GM10248 (cell line): ENCODE measurements at places on chromosomes 5 and 9.

DNA sequence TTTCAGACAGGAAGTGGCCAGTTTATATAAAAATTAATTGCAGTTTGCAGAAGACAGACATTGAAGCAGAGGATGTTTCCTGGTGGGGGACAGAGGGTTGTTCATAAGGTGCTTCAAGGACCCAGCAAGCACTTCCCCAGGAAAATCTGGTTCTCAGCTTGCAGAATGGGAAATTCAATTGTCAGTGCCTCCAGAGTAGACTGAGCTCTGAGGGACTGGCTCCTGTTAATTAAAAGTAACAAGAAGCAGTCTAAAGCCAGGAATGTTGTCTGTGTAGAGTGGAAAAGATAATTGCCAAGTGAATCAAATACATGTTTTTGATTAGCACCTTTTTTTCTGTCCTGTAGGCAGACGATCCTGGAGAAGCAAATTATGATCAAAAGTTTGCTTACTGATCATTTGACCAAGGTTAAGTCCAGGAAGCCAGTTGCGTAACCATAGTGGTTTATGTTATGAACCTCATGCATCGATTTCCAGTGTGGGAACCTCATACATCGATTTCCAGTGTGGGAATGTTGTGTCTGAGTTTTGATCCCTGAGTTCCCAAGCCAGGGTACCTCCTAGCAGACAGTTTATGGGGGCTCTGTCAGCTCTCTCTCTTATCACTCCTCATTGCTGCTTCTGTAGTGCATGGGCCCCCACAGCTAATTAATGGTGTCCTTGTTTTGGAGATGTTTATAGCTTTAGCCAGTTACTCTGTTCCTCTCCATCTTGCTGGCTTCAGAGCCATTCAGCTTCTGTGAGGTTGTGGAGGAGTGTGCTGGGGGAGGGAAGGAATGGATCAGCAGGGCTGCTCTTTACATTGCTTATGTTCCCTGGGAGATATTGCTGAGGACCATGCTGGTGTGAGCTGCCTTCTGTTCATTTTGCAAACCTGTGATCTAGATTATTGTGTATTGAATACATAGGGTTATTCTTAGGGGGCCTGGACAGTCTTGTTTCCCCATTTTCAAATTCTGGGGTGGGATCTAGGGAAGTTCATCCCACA, 17.1 kb downstream of the MSANTD3 start:
- DNase-seq = no peak

DNA sequence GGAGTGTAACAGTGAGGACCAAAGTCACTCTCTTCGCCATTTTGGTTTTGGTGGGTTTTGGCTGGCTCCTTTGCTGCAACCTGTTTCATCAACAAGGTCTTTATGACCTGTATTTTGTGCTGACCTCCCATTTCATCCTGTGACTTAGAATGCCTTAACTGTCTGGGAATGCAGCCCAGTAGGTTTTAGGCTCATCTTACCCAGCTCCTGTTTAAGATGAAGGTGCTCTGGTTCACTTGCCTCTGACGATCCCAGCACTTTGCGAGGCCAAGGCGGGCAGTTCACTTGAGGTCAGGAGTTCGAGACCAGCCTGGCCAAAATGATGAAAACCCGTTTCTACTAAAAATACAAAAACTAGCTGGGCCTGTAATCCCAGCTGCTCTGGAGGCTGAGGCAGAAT, 1.8 kb upstream of the CKS2 start:
- DNase-seq = no peak

DNA sequence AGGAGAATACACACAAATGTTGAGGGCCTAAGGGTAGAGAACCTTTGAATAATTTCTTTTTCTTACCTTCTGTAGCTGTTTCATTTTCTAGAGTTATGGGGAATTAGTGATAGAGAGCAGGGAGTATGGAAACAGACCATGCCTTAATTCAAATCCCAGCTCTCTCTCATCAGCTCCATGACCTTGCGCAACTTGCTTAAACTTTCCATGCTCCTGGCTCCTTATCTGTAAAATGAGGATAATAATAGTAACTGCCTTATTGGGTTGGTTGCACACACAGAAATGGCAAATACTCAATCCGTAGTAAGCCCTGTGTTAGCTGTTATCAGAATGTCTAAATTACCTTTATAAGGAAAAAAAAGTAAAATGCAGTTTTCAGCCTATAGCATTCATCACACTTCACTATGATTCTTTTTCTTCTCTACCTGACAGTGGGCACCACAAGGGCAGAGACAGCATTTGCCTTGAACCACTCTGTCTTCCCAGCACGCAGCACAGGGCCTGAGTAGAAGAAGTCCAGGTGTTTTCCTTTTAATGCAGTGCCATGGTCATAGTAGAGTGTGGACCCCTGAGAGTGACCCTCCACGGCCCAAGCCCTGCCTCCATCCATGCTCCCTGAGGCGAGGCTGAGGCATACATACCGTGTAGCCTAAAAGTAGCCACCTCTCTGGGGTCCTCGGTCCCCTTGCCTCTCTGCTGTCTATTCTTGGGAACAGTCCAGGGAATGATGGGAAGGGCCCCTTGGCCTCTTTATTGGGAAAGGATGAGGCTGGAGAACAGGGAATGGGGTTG, 17.4 kb downstream of the C5orf15 start:
- DNase-seq = no peak

- DNase-seq = no peak
These were observed 21.2 kb upstream of the PANK3 start for GRCh38 chr5:168600409-168600808.

DNA sequence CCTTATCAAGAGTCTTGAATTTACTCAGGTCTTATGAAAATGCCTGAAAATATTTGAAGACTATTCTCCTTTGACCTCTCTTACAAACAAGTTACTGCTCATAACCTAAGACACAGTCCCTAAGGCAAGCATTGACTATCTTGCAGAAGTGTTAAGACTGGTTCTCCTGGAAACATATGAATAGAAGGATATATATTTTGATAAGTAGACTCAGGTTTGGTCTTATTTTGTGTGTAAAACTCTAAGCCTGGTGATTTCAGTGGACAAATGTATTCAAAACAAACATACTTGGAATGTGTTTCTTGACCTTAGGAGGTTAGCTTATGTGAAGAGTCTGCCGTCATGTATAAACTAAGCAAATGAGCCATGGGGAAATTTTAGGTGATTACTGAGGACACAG, 7.5 kb upstream of the UBQLN1 start:
- no peak for DNase-seq

DNA sequence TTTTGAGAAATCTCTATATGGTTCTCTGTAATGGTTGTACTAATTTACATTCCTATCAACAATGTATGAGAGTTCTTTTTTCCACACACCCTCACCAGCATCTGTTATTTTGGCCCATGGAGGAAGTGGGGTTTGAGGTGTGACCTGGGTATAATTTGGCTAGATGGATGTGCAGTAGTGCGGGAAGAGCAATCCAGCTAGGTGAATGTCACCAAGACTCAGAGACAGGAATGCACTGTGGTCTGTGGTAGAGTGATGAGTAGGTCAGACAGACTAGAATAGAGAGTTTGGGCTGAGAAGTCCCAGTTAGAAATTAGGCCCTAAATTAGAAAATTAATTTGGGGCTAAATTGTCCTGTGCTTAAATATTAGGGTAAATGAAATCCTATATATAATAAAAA, 32.8 kb upstream of the PIP5K1B start:
- no peak for DNase-seq

DNA sequence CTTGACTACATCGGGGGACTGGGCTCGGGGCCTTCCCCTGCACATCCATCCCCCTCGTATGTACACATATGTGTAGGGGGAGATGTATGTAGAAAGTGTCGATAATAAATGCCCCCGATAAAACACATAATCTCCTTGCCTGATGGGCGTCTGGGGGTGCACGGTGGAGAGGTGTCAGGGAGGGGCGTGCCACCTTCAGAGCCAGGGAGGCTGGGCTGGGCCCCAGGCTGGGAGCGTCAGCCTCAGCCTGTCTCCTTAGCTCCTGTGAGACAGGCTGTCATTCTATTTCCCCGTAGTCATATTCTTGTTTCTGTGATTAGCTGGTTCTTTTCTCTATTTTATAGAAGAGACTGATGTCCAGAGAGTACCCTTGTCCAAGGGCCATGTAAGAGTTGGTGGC, 4.7 kb upstream of the RXRA start:
- DNase-seq = no peak

GRCh38 chr5:44675296-44675695, 133.5 kb upstream of the MRPS30 start:
- DNase-seq = no peak

GRCh38 chr5:125199968-125200865, 453.8 kb upstream of the ZNF608 start:
- peak; percentile 15 for DNase-seq

GRCh38 chr5:175576096-175576495, 81.8 kb upstream of the HRH2 start:
- DNase-seq = no peak

DNA sequence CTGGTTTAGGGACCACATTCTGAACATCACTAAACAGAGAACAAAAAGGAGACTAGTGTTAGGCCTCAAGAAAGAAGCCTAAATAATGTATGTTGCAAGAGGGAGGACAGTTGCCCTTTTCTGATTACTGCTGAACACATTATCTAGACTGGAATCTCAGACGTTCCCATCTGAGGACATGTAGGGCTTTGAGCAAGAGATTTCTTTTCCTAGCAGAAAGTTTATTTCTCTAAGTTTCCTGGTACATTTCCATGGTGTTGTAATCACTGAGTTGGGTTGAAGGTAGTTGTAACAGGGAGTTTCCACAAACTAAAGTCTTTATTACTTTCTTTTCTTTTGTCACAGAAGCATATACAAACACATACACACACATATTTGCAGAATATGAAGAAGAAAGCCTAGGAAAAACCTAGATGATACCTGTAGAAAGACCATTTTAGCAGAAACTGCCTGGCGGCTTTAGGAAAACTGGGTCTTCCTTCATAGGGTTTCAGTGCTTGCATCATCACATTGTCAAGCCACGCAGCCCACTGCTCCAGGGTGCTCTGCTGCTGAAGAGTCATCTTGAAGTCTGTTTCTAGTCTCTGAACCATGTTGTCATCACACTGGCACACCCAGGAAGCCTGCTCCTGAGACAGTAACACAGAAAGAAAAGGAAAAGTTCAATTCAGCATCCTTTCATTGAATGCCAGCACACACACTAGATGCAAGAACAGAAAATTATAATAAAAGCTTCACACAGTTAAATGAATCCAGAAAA, 269.1 kb downstream of the RFX3 start:
- no peak for DNase-seq

GRCh38 chr9:7273575-7273974, 515.8 kb downstream of the KDM4C start:
- no peak for DNase-seq

- no peak for DNase-seq
These were observed 140.1 kb downstream of the COX7C start for GRCh38 chr5:86757824-86758223.

DNA sequence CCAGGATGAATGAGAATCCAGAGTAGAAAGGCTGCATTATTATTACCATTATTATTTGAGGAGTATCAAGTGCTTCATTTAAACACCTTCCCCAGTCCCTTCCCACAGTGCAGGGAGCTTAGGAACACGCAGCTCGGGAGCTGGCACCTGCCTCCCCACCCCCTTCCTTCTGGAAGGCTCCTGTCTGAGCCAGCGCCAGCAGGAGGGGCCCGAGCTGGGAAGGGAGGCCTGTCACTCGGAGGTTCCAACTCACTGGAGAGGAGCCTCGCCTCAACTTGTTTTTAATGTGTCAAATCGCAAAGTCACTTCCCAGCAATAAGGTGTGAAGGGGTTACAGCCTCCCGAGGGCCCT, 156.4 kb upstream of the IRX4 start:
- no peak for DNase-seq

- DNase-seq = no peak
These were observed 43.1 kb upstream of the CKMT2 start for GRCh38 chr5:81189875-81190498.

DNA sequence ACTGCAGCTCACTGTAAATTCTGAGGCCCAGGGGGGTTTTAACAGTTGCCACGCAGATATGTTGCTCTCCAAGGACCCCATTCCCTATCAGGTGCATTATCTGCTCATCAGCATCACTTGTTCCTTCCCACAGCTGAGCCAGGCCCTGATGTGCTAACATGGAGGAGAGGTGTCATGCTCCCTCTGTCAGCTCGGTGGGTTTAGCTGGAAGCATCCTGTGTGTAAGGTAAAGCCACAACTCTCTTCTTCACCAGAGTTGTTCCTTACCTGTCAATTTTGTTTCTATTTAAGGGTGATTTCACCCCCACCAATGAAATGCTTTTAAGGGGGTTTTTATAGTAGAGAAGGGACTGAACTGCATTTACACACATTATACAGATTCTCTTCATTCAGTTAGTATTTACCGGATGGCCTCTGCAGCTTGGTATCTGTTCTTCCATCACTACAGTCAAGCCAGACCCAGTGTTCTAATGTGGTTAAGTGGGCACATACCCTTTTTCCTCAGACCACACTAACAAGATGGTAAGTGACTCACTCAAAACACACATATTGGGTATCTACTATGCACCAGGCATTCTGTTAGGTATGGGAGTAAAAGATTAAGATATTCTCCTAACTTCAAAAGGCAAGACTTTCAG, 205.4 kb downstream of the DCP2 start:
- no peak for DNase-seq

- DNase-seq = no peak
These were observed 680.6 kb downstream of the ELAVL2 start for GRCh38 chr9:23145467-23145866.

- DNase-seq = no peak
These were observed 64.4 kb upstream of the TRIO start for GRCh38 chr5:14078716-14079115.

DNA sequence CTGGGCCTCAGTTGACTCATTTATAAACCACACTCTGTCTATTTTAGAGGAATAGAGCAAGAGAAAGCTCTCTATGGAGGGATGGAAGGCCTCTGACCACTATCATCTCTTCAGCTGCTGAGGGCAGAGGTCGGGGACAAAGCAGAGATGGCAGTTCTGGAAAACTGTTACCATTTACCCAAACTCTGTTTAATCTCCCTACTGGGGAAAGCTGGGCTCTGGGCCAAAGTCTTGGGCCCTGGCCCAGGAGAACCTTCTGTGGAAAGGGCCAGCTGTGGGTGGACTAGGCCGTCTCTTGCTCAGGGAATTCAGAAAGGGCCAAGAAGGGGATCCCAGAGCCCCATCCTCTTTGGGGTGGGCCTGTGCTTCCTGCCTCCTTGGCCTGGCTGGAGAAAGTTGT, 100.0 kb downstream of the PSD2 start:
- DNase-seq = no peak

- no peak for DNase-seq
These were observed 1997.7 kb downstream of the MAT2B start for GRCh38 chr5:165502893-165503691.

DNA sequence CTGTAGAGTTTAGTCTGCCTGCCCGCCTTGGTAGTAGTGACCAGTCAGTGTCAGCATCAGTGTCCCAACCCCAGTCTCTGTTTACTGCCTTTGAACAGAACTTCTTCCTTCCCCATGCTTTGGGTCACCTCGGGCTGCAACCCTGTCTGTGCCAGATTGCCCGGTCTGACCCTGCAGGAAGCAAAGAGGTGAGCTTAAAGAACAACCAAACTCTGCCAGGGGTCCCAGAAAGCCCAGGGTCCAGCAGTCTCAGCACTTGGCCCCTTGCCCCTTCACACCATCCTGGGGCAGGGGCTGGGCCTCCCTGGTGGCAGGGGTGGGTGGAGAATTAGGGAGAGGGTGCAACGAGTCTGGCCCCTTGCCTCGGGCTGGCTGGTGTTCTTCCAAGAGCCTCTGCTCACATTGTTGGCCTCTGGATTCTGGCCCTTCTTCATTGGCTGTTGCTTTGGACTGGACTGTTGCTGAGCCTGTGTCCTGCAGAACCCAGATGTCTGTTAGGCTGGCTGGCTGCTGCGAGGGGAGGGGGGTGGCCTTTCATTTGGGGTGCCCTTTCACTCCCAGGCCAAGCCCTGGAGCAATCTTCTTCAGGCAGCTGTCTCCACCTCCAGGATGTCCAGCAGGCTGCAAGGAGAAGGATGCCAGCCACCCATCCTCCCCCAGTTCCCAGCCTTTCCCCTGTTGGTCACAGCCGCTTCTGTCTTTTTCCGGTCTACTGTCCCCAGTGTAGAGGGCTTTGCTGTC, 51.2 kb downstream of the SAR1B start:
- DNase-seq = no peak
